ENCODE measurements at places on chromosomes 7 and 10. TPM values are rescaled to one million over a fixed set of nuclear protein-coding genes. Genes with fewer than 3 reads are reported as not detected.

CRTAC1 gene
- total RNA-seq: not detected

- no peak overlapping the region for H3K4me3 ChIP-seq
- peaks cover 23% of the 10 kb centered on the region for H3K27me3 ChIP-seq
- H3K27ac ChIP-seq: no peak overlapping the region
- no peaks in the 10 kb centered on the region for H3K4me1 ChIP-seq
- no peak for DNase-seq
- no peaks in the 10 kb centered on the region for H3K36me3 ChIP-seq
Measured at GRCh38 chr10:23606456-23606855, 167.6 kb downstream of the OTUD1 start.

IQUB gene
- 0.21 TPM for total RNA-seq

GRCh38 chr10:33818343-33818742, 483.9 kb upstream of the NRP1 start:
- H3K36me3 ChIP-seq: no peaks in the 10 kb centered on the region
- H3K4me3 ChIP-seq: no peak overlapping the region
- no peaks in the 10 kb centered on the region for H3K4me1 ChIP-seq
- no peak overlapping the region for H3K27ac ChIP-seq
- DNase-seq: no peak
- no peaks in the 10 kb centered on the region for H3K27me3 ChIP-seq

DNA sequence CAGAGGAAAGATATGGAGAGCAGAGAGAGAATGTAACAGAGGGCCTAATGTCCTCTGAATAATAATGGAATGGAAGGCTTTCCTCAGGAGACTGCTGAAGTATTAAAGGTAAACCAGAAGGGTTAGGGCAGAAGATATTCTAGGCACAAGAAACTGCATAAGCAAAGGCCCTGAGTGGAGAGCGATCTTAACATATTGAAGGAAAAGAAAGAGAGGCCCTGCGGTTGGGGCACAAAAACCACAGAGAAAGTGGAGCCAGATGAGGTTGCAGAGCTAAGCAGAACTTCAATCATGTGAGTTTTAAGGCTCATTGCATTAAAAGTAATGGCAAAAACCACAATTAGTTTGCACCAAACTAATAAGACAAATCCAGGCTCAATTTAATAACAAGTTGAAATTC, 115.8 kb upstream of the VSTM2A start:
- DNase-seq: no peak
- H3K4me3 ChIP-seq: no peak overlapping the region
- H3K36me3 ChIP-seq: no peaks in the 10 kb centered on the region
- H3K27ac ChIP-seq: no peak overlapping the region

INMT gene
- not detected for total RNA-seq

DNA sequence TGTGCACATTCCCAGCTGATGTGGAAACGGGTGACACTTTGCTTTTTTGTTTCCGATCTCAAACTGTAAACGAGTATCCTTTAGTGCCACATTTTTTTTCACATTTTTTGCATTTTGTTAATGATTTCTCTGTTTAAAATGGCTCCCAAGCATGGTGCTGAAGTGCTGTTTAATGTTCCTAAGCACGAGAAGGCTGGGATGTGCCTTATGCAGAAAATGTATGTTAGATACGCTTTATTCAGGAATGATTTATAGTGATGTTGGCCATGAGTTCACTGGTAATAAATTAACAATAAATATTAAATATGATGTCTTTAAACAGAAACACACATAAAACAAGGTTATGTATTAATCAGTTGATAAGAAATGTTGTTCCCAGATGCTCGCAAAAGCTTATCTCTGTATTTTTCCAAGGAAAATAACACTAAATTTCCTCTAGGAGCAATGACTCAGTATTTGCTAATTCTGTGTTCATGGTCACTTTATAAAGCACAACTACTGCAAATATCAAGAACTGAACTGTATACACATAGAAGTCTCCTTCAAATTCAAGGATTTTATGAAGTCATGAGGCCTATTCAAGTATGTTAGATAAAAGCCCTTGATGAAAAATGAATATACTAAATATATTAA, 305.9 kb upstream of the SMIM30 start:
- no peaks in the 10 kb centered on the region for H3K36me3 ChIP-seq
- H3K27me3 ChIP-seq: no peaks in the 10 kb centered on the region
- H3K27ac ChIP-seq: no peak overlapping the region
- DNase-seq: no peak
- H3K4me3 ChIP-seq: no peak overlapping the region
- H3K4me1 ChIP-seq: peaks cover 7% of the 10 kb centered on the region

Data from Calu3 (cell line).